Psoas muscle (tissue), 8 donors: ENCODE measurements at places on chromosomes 6 and 20. TPM values are rescaled to one million over a fixed set of nuclear protein-coding genes. Genes with fewer than 3 reads are reported as not detected.

IRF4 gene
- total RNA-seq = 0.08 TPM

DEFB128 gene
- not detected for total RNA-seq

GHRH gene
- total RNA-seq = not detected

TFAP2C gene
- not detected for total RNA-seq

SLC22A16 gene
- total RNA-seq = not detected
